ENCODE measurements at places on chromosomes 1 and 21.
A peak's percentile ranks its signal among the peaks of the same experiment; 100 is the strongest.

GRCh38 chr21:16870103-16870502, 642.7 kb upstream of the CXADR start:
- DNase-seq = peak; percentile 68

DNA sequence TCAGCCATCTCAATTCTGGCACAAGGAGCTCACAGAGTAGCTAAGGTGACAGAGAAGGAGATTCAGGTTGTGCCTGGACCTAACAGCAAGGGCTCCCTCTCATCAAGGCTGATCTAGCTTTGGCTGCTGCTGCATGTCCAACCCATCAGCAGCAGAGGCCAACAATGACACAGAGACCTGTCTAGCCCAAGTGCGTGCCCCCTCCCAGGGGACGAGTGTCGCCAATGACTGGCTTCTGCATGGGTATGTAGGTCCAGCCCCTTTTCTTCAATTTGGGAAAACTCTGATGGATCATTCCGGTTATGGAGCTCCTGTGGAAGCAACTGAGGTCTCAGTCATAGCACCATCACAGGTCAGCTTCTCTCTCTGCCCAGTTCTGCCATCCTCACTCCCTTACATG, 83.3 kb downstream of the KCNJ15 start:
- no peak for DNase-seq

DNA sequence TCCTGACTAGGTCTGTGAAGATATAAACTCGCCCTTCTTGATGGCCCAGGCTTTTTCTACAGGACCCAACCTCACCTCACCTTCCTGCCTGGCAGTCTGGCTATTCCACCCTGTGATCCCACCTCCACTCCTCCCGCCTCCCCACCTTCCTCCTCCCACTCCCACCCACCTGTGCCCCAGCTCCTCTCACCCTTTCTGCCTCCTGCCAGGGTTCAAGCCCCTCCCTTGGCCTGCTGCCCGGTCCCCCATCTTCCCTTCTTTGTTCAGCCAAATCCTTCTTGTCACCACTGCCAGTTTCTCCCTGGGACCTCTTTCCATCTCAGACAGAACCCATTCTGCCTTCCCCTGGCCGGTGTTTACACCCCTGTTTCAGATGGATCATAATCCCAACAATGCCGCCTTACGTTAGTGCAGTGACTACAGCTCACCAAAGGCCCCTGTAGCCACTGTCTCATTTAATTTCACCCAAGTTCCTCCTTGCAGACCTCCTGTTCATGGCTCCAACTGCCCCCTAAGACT, 127.5 kb upstream of the EDN2 start:
- no peak for DNase-seq

- no peak for DNase-seq
These were observed 77.5 kb downstream of the PAPPA2 start for GRCh38 chr1:176540428-176540827.

DNA sequence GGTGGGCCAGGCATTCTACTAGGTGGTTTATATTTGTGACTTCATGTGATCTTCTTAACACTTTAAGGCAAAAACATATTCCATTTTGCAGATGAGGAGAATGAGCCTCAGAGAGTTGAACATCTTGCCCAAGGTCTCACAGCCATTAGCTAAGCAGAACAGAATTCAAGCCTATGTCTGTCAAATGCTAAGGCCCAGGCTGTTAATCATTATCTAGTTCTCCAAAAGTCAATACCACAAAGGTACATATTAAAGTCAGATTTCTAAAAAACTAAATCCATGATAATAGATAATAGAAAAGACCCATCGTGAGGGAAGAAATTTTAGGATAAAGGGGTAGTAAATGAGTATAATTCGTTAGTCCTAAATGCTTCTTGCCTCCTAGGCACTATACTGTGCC, 234.3 kb downstream of the KCNH1 start:
- no peak for DNase-seq

DNA sequence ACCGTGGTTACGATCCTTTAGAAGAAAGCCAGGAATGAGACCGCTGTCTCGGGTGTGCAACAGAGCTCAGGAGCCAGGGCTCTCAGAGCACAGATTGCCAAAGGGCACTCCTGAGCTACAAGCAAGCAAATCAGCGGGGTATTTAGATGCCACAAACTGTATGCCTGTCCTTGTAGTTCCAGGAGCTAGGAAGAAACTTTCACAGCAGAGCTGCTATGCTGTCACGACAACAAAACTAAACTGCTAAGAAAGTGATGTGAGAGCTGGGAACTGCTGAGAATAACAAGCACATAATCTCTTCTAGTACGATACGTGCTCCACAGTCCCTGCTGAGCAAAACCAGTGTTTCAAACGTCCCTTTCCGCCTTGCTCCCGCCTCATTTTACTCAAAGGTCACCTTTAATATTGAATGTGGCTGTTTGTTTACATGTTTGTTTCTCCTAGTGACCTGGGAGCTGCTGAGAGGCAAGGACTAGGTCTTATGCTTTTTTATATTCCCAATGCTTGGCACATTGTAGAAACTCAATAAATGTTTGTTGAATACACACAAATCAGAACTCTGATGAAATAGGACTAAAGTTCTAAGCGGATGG, 14.7 kb downstream of the GREM2 start:
- DNase-seq = no peak

DNA sequence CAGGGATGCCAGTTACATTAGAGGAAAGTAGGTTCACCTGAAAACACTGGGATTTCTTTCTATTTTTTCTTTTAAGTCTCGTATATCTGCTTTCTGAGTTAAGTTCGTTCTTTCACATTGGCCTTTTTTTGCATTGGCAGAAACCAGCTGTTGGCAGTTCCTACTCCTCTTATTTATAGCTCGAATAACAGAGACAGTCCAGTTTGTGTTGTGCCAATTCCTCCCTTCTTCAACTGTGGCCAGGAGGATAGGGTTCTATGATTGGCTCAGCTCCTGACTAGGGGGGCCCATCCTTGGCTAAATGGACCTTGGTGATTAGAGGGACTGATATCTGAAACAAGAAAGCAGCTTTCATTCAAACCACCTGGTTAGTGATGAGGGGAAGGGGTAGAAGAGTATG, 115.8 kb downstream of the RPS6KC1 start:
- DNase-seq = no peak

DNA sequence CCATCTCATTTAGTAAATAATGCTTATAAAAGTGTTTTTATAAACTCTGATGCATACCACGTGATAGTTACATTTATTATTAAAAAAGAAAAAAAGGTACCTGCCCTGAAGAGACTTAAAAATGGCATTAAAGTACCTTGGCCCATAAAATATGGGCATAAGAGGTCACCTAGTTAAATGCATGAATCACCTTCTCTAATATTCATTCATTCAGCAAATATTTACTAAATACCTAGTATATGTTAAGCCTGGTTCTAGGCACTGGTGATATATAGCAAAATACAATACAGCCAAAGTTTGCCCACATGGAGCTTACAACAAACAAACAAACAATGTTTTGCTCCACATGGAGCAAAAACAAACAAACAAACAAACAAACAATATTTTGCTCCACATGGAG, 87.0 kb downstream of the SCMH1 start:
- no peak for DNase-seq
